ENCODE measurements at places on chromosomes 3 and 15.

- no peak for DNase-seq
Observed at GRCh38 chr3:150737874-150738679, 24.9 kb downstream of the SIAH2 start.

GRCh38 chr15:68208136-68208535, 3.0 kb upstream of the CALML4 start:
- DNase-seq = no peak

- DNase-seq = no peak
Observed at GRCh38 chr3:125443923-125444322, 68.8 kb upstream of the ZNF148 start.

- no peak for DNase-seq
Observed at GRCh38 chr3:138135833-138136194, 3.6 kb upstream of the A4GNT start.

- no peak for DNase-seq
Observed at GRCh38 chr3:42505128-42505848, 2.8 kb downstream of the VIPR1 start.

- DNase-seq = no peak
Observed at GRCh38 chr15:35195649-35196048, 110.6 kb upstream of the NANOGP8 start.

DNA sequence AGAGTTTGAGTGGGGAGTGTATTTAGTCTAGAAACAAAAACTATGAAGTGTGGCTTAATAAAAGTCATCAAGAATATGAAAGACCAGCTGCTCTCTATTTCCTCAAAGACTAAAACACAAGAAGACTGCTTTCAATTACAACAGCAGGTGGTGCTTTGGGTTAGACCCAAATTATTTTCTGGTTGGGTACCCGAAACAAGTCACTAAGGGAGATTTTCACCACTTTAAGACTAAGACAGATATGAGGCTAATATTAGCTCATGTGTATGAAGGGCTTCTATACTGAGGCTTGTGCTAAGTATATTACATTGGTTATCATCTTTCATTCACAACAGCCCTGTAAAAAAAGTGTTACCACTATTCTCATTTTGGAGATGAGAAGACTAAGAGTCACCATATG, 43.1 kb downstream of the COL8A1 start:
- DNase-seq = no peak

- DNase-seq = no peak
Observed at GRCh38 chr3:55639143-55639542, 152.0 kb upstream of the WNT5A start.

DNA sequence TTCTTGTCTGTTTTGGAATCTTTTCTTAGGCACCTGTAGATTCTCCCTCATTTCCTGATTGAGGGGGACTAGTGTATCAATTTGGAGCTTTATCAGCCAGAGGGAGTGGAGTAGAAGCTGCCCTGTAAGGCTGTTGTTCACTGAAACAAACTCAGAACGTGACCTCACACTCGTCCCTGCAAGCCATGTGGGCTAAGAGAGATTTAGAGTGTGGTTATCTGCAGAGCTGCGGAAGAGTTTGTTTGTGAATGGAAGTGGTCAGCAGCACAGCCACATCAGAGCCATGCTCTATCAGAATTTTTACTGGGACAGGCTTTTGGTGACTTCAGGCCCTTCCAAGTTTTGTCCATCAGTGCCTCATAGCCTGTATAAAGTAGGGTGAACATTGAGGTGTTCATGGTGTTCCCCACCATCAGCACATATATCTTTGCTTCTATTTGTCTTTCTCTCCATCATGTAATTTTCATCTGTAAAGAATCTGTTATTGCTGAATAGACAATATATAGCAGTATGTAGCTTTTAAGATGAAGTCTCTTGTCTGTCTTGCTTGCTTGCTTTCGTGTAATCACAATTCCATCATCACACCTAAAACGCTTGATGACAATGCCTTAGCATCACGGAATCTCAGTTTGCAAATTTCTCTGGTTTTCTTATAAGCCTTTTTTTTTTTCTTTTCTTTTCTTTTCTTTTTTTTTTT, 37.0 kb downstream of the LARS2 start:
- no peak for DNase-seq

DNA sequence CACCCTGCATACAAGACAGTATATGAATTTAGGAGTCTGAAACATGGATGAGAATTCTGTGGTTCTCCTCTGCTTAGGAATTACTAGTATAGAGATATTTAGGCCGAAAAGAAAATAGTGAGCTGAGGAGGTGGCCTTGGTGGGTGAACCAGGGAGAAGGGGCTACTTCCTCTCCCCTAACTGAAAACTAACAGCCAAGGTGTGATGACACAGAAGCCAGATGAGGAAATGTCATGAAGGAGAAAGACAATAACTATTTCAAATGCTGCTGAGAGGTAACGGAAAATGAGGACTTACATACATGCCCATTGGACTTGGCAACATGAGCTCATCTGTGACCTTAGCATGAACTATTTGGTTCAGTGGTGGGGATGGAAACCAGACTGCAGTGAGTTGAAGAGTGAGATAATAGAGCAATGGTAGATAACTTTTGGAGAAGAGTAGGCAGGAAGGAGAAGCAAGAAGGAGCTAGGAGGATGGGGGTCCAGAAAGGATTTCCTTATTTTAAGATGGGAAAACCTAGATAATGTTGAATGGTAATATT, 114.4 kb upstream of the TSPAN3 start:
- DNase-seq = no peak

DNA sequence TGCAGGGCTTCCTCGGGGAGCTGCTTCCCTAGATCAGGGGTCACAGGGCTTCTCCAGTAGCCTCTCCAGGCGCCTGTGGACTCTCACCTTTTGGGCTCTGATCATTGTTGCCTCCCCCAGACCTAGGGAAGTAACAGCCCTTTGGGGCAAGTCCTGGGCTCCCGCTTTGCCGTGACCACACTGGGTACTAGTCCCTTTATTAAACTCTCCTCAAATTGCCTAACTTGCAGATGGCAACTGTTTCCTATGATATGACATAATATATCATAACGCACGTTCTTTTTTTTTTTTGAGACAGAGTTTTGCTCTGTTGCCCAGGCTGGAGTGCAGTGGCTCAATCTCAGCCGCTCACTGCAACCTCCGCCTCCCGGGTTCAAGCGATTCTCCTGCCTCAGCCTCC, 17.9 kb upstream of the NRROS start:
- DNase-seq = no peak

DNA sequence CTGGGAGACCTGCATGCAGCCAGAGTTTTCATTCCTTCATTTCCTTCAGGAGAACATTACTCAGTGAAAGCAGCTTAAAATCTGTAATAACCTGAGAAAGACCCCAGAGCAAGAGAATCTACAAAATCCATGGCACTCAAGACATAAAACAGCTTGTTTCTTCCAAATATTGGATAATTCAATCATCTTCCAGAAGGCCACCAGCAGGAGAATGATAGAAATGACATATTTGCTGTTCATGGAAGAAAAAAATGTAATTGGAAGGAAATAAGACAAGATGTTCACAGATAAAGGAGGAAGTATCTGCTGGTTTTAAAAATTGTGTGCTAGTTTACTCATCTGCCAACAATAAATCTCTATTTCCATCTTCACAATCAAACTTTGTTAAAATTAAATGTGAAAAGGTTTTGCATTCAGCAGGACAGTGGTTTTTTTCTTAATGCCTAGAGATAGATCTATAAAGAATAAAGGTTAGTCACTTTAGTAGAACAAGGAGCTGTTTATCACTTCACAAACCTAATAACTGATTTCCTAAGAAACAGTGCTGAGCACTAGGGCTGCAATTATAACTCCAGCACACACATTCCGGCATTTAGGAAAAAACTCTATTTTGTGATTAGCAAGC, 530.8 kb downstream of the NSUN3 start:
- no peak for DNase-seq

DNA sequence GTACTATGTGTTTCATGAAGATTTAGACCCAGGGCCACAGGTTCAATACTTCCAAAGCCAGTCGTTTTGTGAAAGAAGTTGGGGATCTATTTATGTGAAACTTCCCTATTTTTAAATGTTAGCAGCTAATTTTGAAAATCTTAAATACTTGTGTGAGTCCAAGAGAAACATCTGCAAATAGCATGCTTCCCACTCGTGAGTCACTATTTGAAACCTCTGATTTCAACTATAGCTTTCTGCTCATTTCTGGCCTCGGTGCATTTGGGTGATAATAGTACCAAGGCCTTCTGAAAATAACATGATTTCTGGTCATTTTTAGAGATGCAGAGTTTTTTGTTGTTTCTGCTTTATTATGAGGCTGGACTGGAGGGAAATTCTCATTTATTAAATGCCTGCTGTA, 110.0 kb downstream of the OPA1 start:
- no peak for DNase-seq

DNA sequence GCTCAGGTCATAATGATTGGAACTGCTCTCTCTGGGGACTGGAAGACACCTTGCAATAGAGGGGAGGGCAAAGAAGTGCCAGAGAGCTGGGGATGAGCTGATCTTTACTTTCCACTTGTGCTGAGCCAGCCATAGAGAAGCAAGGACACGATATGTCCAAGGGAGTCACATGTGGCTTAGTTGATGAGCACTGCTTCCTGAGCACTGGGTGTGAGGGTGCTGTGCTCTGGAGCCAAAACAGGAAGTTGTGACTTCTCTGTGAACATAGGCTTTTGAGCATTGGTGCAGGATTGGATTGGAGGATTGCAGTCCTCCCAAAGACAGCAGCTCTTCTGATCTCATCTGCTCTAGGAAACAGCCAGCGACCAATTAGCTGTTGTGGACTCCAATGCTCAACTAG, 6.7 kb downstream of the PARP14 start:
- no peak for DNase-seq

DNA sequence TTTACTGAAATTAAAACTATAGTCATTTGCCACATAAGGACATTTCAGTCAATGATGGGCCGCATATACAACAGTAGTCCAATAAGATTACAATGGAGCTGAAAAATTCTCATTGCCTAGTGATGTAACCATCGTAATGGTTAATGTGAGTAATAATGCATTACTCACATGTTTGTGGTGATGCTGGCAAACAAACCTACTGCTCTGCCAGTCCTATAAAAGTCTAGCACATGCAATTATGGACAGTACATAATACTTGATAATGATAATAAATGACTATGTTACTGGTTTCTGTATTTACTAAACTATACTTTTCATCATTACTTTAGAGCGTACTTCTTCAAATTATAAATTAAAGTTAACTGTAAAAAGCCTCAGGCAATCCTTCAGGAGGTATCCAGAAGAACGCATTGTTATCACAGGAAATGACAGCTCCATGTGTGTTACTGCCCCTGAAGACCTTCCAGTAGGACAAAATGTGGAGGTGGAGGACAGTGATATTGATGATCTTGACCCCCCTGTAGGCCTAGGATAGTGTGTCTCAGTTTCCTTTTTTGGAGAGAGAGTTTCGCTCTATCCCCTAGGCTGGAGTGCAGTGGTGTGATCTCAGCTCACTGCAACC, 102.7 kb downstream of the ATP1B3 start:
- no peak for DNase-seq

GRCh38 chr3:152738656-152739055, 96.3 kb upstream of the P2RY1 start:
- no peak for DNase-seq

GRCh38 chr3:55818485-55818884, 331.4 kb upstream of the WNT5A start:
- DNase-seq = no peak

DNA sequence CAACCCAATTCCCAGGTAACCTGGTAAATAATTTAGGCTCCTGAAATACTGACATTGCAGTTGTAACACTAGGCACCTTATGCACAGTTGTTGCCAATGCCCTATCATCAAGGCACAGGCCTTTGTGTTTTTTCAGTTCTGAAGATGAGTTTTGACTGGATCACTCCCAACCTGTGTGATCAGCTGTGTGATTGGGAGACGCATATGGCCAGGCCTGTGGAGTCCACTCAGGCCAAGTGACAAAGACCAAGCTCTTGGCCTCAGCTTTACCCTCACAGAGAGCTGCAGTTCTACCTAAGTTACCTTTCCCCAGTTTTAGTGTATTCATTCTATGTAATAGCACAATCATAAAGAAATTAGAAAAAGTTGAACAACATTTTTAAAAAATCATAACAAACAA, 19.2 kb upstream of the AQP9 start:
- DNase-seq = no peak

DNA sequence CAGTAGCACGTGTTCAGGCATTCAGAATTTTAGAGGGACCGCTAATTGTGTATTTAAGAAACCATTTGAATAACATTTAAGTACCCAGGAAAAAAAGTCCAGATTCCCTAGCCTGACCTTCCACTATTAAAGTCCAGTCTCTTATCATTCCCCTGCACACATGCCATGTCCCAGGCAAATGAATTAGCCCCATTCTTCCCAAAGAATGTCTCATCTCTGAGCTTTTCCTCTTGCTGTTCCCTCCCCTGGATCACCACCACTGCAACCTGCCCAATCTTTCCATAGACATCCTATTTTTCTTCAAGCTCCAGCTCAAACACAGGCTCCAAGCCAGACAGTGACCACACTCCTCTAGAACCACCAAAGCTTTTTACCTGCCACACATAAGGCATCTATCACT, 25.9 kb downstream of the PLD1 start:
- no peak for DNase-seq

GRCh38 chr3:72176537-72177041, 391.6 kb upstream of the PROK2 start:
- DNase-seq = no peak

GRCh38 chr15:29776859-29777258, 45.4 kb downstream of the TJP1 start:
- no peak for DNase-seq

- DNase-seq = no peak
Observed at GRCh38 chr3:13113346-13114330, 40.4 kb upstream of the IQSEC1 start.

- no peak for DNase-seq
Observed at GRCh38 chr15:55434989-55435825, 26.9 kb downstream of the PIERCE2 start.

Measured in stimulated activated CD4-positive, alpha-beta T cell treated with anti-CD3 and anti-CD28 coated beads, Interleukin-1b, Interleukin-23, amount 100 ng/mL, for 1 hour (primary cell).